Nasal cavity respiratory epithelium epithelial cell of viscerocranial mucosa (primary cell): ENCODE measurements at places on chromosomes 6 and 20. TPM values are rescaled to one million over a fixed set of nuclear protein-coding genes. Genes with fewer than 3 reads are reported as not detected.

The NKX2-2 gene
- total RNA-seq: not detected in 2 replicates

The SLC22A3 gene
- 5.5 and 18.6 TPM in 2 replicates for total RNA-seq

The CRIP3 gene
- not detected in 2 replicates for total RNA-seq

The TUBB2B gene
- under 0.01 and 1.4 TPM in 2 replicates for total RNA-seq

The DEFB132 gene
- total RNA-seq: not detected in 2 replicates

The CALHM5 gene
- total RNA-seq: under 0.01 and 0.21 TPM in 2 replicates

The AKAP12 gene
- total RNA-seq: 2.1 and 13.6 TPM in 2 replicates

The OGFRL1 gene
- total RNA-seq: 10.6 and 32.7 TPM in 2 replicates

The DACT2 gene
- total RNA-seq: 0.34 and 1.1 TPM in 2 replicates

The CST7 gene
- not detected in 2 replicates for total RNA-seq

The C6orf52 gene
- 1.4 and 2.1 TPM in 2 replicates for total RNA-seq

The SLC16A10 gene
- not detected in 2 replicates for total RNA-seq

The MYH7B gene
- total RNA-seq: under 0.01 TPM in 2 replicates

The OTOR gene
- total RNA-seq: not detected in 2 replicates

The SLC26A8 gene
- not detected in 2 replicates for total RNA-seq

The SLC22A2 gene
- total RNA-seq: not detected in 2 replicates

The PERP gene
- total RNA-seq: 269 and 452 TPM in 2 replicates

The OR2J3 gene
- not detected in 2 replicates for total RNA-seq

The GSTA2 gene
- total RNA-seq: not detected in 2 replicates

The ZC3H12D gene
- total RNA-seq: 0.07 TPM in 1 of 2 replicates, not detected in the other

The SMLR1 gene
- total RNA-seq: not detected in 2 replicates

The PPP1R16B gene
- under 0.01 and 0.21 TPM in 2 replicates for total RNA-seq
